ENCODE measurements at places on chromosomes 6 and 20.

DNA sequence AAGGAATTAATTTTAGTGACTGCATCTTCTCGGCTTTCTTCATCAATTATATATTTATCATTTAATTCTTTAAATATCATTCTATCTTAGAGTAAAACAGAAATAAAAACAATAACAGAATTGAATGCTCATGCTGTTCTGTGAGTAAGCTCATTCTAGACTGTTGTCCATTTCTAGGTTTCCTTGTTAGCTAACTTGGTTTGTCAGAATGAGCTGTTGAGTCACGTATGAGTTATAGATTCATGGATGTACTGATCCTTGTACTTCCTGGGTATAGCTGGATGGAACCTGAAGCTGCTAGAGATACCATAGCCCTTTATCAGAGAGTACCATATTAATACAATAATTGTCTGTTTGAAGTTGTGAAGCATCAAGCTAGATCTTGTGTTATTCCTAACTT lies 515.3 kb downstream of the TENT5A start:
- no peak for DNase-seq

GRCh38 chr6:52560462-52560861 lies 16.4 kb downstream of the TRAM2 start:
- no peak for DNase-seq

GRCh38 chr20:34794006-34794585 lies 31.4 kb downstream of the NCOA6 start:
- no peak for DNase-seq

GRCh38 chr20:52469128-52469527 lies 277.5 kb upstream of the ZFP64 start:
- no peak for DNase-seq

DNA sequence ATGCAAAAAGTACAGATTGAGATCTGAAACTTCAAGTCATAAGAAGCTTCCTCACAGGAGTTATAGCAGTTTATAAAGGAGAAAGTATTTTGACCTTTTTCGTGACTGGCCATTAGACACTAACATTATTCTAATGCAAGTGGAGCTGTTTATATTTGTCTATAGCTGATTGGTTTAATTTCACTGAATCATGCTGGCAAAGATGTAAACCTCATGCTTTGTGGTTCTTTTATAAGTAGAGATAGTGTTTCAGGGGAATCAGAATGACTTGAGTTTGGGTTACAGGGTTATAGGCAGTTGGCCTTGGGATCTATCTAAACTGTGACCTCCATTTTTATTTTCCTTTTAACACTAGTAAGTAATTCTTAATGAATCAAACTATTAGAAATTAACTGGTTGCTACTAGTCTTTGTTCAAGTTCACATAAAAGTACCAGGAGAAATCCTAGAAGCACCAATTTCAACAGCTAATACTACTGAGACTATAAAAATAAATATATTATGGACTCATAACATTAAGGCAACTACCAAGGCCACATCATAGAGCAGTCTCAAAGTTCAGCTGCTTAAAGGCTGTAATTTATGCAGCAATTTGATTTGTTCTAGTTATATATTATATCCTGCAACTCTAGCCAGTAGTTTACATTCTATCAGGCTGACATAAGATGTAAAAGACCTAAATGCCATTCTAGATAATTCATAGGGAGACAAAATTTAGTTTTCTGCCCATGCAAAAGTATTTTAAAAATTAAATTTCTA lies 94.0 kb downstream of the RNGTT start:
- DNase-seq, result no peak

GRCh38 chr20:60210779-60211617 lies 252.8 kb downstream of the CDH26 start:
- DNase-seq, result peak; percentile 29

DNA sequence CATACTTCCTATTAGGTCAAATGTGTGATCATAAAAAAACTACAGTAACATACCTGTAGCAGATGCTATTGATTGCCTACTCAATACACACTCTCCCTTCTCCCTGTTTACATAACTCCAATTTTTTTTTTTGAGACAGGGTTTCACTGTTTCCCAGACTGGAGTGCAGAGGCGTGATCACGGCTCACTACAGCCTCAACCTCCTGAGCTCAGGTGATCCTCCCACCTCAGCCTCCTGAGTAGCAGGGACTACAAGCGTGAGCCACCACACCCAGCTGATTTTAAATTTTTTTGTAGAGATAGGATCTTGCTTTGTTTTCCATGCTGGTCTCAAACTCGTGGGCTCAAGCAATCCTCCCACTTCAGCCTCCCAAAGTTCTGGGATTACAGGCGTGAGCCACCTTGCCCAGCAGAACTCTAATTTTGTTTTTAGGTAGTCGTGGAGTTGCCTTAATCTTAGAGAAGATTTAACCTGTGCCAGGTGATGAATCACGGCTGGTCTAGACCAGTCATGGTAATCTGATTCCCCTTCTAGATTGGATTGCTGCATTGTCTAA lies 14.0 kb upstream of the KIF3B start:
- DNase-seq, result no peak

GRCh38 chr6:84428300-84428907 lies 201.0 kb upstream of the CEP162 start:
- no peak for DNase-seq

GRCh38 chr6:111774346-111774703 lies 98.9 kb downstream of the FYN start:
- no peak for DNase-seq

GRCh38 chr6:105449756-105450390 lies 47.0 kb upstream of the PREP start:
- no peak for DNase-seq

DNA sequence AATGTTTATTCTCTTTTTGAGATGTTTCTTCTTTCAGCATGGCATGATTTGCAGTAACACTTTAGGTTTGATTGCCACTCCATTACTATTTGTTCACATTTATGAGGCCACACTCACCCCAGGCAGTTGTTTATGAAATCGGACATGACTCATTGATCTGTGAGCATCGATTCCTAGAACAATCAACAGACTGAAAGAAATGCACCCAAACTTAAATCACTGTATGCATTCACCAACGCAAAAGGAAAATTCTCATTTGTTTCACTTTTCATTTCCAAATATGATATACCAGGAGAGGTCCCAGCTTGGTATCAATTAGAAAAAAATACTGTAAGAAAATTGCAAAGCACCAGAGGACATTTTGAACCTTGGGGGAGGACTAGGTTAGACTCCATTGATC lies 5.4 kb upstream of the GJA10 start:
- no peak for DNase-seq

GRCh38 chr6:43846556-43846955 lies 76.5 kb downstream of the VEGFA start:
- no peak for DNase-seq

DNA sequence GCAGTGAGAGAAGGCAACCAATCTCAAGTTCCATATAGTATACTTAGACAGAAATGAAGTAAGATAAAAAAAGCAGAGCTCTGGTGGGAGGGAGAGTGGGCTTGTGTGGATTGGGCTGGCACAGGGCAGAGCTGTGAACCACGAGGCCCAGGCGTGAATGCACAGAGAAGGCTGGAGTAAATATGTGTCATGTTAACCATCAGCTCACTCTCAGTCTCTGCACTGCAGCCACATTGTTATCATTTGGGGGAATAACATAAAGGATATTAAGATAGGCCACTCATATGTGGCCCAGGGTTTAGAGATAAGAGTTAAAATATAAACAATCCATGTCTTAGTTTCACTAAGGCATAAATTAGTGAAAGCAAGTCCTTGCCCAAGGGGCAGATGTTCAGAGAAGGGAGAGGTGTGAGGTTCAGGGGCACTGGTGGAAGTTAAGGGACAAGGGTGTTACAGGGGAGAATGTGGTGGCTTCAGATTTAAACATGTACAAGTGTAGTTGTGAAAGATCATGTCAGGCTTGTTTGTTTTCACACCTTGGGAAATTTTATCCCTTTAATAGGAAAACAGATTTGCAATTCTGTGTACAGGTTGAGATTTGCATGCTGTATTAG lies 14.4 kb downstream of the GMPR start:
- no peak for DNase-seq

DNA sequence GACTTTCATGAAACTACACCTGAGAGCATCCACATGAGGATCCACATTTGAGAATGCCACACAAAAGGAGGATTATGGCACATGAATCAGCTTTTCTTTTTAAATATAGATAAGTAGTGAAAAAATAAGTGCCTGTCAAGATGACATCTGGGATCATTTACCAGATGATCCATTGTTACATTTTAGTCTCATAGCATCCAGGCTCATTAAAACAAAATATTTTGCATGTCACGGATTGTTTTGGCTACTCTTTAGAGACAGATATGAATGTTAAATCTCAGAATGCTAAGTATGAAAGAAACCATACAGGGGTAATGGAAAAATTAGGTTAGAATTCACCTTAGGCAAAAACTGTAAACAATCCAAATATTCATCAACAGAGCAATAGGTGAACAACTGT lies 66.7 kb downstream of the MYO6 start:
- no peak for DNase-seq

- no peak for DNase-seq
Observed at GRCh38 chr20:3398681-3399252, 8.7 kb downstream of the DNAAF9 start.

- DNase-seq, result no peak
Observed at GRCh38 chr6:50990750-50991446, 172.2 kb downstream of the TFAP2B start.

GRCh38 chr6:33949877-33950435 lies 146.2 kb upstream of the MLN start:
- no peak for DNase-seq

DNA sequence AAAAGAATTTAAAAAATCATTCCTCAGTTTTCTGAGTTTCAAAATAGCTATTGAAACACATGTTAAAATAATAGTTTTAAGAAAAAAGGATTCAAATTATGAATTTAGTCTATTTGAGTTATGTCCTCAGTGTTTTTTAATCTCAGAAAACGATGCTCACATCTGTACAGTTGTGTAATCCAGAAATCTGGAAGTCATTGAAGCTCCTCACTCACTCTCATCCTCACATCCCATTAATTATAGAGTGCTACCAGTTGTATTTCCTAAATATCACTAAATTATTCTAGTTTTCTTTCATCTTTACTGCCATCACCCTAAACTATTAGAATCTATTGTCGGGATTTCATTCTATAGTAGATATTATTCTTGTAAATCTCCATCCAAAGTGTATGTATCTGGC lies 234.7 kb upstream of the RIMS1 start:
- no peak for DNase-seq

DNA sequence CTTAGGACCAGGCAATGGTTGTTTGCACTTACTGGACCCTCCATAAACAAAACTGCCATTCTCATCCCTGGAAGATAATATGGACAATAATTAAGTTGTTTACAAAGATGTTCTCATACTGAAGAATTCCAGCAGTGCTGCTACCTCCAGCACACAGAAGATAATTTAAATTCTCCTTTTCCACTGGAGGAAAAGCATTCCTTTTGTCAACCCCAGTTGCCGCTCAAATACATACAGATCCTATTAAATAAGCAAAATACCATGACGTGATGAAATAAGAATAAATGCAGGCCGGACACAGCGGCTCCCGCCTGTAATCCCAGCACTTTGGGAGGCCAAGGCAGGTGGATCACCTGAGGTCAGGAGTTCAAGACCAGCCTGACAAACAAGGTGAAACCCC lies 54.5 kb upstream of the IPCEF1 start:
- no peak for DNase-seq

DNA sequence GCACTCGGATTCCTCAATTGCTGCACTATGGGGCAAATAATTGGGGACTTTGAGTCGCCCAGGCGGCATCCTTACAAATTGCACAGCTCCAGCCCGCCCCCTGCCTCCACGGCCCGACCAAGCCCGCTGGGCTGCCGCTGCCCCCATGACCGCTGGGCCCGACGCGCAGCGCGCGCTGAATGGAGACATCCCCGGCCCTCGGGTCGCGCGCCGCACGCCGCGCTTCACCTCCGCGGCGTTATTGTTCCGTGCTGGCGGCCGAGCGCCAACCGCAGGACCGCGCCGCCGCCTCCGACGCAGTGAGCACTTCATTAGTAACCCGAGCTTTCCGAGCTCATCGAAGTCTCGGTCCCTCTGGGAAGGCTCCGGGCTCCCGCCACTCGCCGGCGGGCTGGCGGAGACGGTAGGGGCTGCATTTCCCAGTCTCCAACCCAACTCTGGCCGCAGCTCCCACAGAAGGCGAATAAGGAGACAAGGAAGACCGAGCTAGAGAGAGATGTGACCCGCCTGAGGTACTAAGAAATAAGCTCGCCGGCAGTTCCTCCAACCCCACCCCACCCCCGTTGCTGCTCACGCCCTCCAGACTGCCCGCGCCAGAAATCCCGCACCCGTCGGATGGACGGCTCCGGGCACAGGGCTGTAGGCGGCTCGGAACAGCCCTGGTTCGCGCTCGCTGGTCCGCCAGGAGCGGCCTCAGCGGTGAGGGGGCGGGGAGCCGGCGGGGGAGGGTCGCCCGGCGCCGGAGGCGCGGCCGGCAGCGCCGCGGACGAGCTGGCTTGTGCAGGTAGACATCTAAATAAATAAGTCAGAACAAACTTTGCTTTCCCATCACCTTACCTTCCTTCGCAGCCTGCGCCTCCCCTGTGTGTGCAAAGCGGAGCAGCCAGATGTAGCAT lies 703 bp downstream of the EPHA7 start:
- DNase-seq, result no peak

DNA sequence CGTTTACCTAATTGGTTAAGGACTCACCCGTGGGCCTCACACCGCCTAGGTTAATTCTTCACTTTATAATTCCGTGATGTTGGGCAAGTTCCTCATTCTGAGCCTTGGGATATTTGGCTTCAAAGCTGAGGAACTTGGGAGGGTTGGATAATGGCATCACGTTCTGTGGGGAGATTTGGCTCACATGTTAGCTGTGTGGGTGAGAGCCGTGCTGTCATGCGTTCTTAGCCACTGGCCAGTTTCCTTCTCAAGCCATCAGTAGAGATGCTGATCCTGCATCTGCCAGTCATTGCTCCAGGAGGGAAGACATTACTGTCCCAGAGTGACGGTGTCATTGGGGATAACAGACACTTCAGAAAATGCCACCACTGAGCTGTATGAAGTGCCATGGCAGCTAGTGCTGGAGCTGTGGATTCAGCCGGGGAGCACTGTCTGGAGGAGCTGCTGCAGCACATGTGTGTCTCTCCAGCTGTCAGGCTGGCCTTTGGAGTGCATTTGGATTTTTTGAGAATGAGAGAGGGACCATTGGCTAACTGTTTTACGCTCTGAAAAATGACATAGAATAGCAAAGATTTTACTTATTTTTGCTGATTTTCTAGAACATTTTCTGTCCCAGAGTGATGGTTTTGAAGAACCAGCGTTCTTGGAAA lies 16.5 kb downstream of the IGF2R start:
- no peak for DNase-seq

DNA sequence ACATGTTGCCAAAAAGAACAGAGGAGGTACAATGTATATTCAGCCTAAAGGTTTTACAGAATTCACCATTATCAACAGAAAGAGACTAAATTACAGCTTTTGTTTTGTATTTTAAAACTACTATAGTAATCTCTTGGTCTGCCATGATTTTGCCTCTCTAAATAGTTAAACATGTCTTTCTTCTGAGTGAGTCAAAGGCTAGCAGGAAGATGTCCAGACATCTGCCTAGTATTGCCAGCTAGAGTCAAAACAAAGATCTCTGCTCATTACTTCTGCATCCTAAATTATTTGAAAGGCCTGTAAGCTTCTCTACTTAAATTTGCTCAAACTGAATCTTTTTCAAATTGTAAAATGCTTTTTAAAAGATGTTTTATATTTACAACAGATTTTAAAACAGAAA lies 8.8 kb downstream of the ASF1A start:
- DNase-seq, result no peak

Data from GOT3 (cell line).